Dorsolateral prefrontal cortex (tissue), 122 donors: ENCODE measurements at places on chromosomes 12 and 14. TPM values are rescaled to one million over a fixed set of nuclear protein-coding genes. Genes with fewer than 3 reads are reported as not detected.

VRTN gene
- total RNA-seq: not detected

GRCh38 chr12:93094988-93095737, 166.1 kb upstream of the EEA1 start:
- no peak for DNase-seq

GPX2 gene
- not detected for total RNA-seq

DNA sequence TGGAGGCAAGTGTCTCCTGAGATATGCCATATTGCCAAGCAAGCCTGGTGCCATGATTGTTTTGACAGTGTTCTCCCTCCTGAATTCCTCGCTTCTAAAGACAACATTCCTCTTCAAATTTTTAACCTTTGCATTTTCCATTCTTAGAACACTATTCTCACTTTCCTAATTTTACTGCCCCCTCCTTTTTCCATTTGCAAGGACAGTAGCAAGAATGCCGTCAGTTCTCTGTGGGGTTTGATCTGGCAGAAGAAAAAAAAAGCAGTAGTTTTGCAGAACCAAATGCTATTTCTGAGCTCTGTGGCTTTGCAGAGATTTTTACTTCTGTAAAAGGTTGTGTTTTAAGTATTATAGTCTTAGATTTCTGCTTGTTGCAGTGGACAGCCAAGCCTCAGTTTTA, 295.2 kb downstream of the NUAK1 start:
- no peak for DNase-seq

GPD1 gene
- 7.6 TPM for total RNA-seq

- no peak for DNase-seq
Measured at GRCh38 chr14:76375947-76376404, at the start of gene ESRRB. TSS of gene ESRRB (plus strand) at chr14:76376137. CDS start at chr14:76376402, 265 bp downstream.

CAPRIN2 gene
- total RNA-seq: 74.1 TPM

ST8SIA1 gene
- 53.3 TPM for total RNA-seq

- DNase-seq: no peak
Measured at GRCh38 chr12:49635656-49636055, 12.3 kb downstream of the PRPF40B start.

GRCh38 chr12:6452245-6452943, 552 bp downstream of the TAPBPL start:
- no peak for DNase-seq

LMNTD1 gene
- total RNA-seq: 2.7 TPM

DNA sequence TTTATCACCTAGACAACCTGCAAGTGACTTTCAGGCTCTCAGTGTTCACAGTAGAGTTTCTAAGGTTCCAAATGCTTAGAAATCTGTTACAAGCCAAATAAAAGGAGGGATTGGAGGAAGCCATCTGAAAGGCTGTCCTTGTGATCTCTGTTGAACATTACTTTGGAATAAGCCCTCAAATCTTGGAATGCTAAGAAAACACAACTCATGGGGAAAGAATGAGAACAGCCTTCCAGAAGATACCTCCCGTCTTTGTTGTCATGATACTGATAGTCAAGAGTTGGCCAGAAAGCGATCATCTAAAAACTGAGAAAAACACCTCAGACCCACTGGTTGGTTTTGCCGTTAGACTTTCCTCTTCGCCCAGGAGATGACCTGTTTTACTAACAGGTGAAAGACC, 44.4 kb upstream of the KCNK13 start:
- DNase-seq: no peak

GRCh38 chr14:64391113-64391725, 3.1 kb downstream of the MTHFD1 start:
- no peak for DNase-seq

DLK1 gene
- total RNA-seq: not detected

- no peak for DNase-seq
Measured at GRCh38 chr14:28088125-28088524, 678.5 kb upstream of the FOXG1 start.

IFT43 gene
- 42.6 TPM for total RNA-seq

- DNase-seq: no peak
Measured at GRCh38 chr12:100445081-100445481, 28.6 kb upstream of the NR1H4 start.

LGR5 gene
- total RNA-seq: 3.6 TPM

GYS2 gene
- 0.36 TPM for total RNA-seq
